Natural killer cell (primary cell): ENCODE measurements at places on chromosomes 13 and 19. TPM values are rescaled to one million over a fixed set of nuclear protein-coding genes. Genes with fewer than 3 reads are reported as not detected.

GRCh38 chr13:80437231-80437630 is 96.3 kb upstream of the SPRY2 start:
- H3K4me1 ChIP-seq = no peaks in the 10 kb centered on the region
- no peak overlapping the region for H3K4me3 ChIP-seq
- H3K36me3 ChIP-seq = no peaks in the 10 kb centered on the region
- H3K27me3 ChIP-seq = no peaks in the 10 kb centered on the region

DNA sequence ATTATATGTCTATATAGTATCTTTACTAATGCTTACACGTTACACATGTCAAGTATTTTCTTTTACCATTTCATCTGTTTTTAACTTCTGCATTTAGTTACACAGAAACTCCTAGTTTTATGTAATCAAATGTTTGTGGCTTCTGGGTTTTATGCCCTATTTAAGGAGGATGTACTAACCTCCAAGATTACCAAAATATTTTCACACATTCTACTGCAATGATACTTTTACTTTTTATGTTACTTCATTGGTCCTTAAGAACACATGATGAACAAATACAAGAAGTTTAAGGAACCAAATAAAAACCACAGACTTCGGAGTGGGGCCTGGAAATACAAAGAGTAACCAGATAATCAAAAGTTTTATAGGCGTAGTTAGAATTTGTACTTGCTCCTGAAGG is 37.2 kb downstream of the ZC3H13 start:
- H3K36me3 ChIP-seq = peaks cover 70% of the 10 kb centered on the region
- no peaks in the 10 kb centered on the region for H3K27me3 ChIP-seq
- DNase-seq = no peak
- no peak overlapping the region for H3K4me3 ChIP-seq

GRCh38 chr13:88736026-88736425 is 1064.9 kb downstream of the SLITRK5 start:
- DNase-seq = no peak
- no peak overlapping the region for H3K27ac ChIP-seq
- no peaks in the 10 kb centered on the region for H3K4me1 ChIP-seq
- no peaks in the 10 kb centered on the region for H3K27me3 ChIP-seq
- H3K36me3 ChIP-seq = no peaks in the 10 kb centered on the region

DNA sequence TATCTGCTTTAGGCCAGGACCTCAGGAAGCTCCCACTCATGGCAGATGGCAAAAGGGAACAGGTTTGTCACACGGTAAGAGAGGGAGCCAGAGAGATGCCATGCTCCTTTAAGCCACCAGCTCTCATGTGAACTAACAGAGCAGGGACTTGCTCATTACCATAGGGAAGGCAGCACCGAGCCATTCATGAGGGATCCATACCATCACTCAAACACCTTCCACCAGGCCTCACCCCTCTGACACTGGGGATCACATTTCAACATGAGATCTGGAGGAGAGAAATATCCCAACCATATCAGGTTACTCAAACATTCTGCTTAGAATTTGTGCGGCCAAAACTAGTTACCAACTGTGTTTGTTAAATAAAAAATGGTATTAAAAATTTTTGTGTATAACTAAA is 427.0 kb downstream of the UQCRFS1 start:
- no peak overlapping the region for H3K4me3 ChIP-seq
- no peak overlapping the region for H3K27ac ChIP-seq
- no peaks in the 10 kb centered on the region for H3K36me3 ChIP-seq
- H3K27me3 ChIP-seq = no peaks in the 10 kb centered on the region
- H3K4me1 ChIP-seq = no peaks in the 10 kb centered on the region
- DNase-seq = no peak

The DCLK1 gene
- not detected for total RNA-seq

GRCh38 chr13:32107474-32107873 is 75.9 kb downstream of the FRY start:
- H3K36me3 ChIP-seq = no peaks in the 10 kb centered on the region
- no peak overlapping the region for H3K4me3 ChIP-seq
- peaks cover 3% of the 10 kb centered on the region for H3K4me1 ChIP-seq
- no peak for DNase-seq

The ICAM5 gene
- total RNA-seq = 1.6 TPM

DNA sequence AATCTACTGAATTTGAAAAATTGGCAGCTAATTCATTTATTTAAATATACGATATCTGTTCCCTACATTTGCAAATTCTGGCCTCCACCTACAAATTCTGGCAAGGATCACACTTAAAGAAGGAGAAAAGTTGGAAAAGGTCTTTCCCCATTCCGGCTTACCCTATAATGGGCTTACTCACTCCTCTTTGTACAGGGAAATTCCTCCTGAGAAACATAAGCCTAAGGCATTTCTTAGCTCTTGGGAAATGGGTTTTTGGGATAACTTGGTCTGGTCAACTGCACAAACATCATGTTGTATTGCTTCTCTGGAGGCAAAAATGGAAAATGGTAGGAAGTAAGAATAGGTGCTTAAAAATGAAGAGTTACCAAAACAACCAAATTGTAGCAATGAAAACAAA is 25.5 kb downstream of the KCTD12 start:
- no peaks in the 10 kb centered on the region for H3K36me3 ChIP-seq
- H3K27me3 ChIP-seq = peaks cover 4% of the 10 kb centered on the region
- DNase-seq = no peak
- no peak overlapping the region for H3K4me3 ChIP-seq
- no peak overlapping the region for H3K27ac ChIP-seq

The ZGLP1 gene
- total RNA-seq = 2.2 TPM

The NKPD1 gene
- 0.66 TPM for total RNA-seq

- no peaks in the 10 kb centered on the region for H3K4me1 ChIP-seq
- DNase-seq = no peak
- no peak overlapping the region for H3K27ac ChIP-seq
- no peak overlapping the region for H3K4me3 ChIP-seq
Observed at GRCh38 chr13:104648291-104648690, 1582.1 kb upstream of the SLC10A2 start.

- H3K27me3 ChIP-seq = no peaks in the 10 kb centered on the region
- no peaks in the 10 kb centered on the region for H3K36me3 ChIP-seq
- no peaks in the 10 kb centered on the region for H3K4me1 ChIP-seq
Observed at GRCh38 chr13:103243495-103243894, 177.3 kb upstream of the SLC10A2 start.

The KLK2 gene
- not detected for total RNA-seq

GRCh38 chr19:7855426-7856108 is 18.6 kb downstream of the PRR36 start:
- peaks cover 8% of the 10 kb centered on the region for H3K27me3 ChIP-seq
- H3K36me3 ChIP-seq = no peaks in the 10 kb centered on the region
- no peak overlapping the region for H3K27ac ChIP-seq
- DNase-seq = no peak

DNA sequence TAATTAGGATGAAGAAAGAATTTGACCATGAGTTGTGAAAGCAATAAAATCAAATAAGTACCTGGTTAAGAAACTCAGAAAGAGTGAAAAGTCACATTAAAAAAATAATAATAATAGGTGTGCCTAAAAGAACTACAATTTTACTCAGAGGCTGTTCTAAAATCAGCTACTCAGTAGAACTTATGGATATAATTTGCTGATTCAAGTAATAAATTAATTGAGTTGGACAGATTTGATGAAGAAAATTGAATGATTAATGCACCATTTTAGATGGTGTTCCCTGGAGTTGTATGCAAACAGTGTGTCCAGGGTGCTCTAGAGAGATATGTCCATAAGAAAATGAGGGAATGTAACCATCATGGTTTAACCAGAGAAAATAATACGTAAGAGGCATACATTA is 2852.5 kb downstream of the PCDH9 start:
- H3K4me3 ChIP-seq = no peak overlapping the region
- no peak for DNase-seq
- H3K4me1 ChIP-seq = no peaks in the 10 kb centered on the region
- H3K27me3 ChIP-seq = no peaks in the 10 kb centered on the region

The PDE4C gene
- not detected for total RNA-seq

The C19orf85 gene
- not detected for total RNA-seq

GRCh38 chr13:46687810-46688209 is 109.2 kb downstream of the ESD start:
- peaks cover 9% of the 10 kb centered on the region for H3K36me3 ChIP-seq
- DNase-seq = no peak
- H3K27me3 ChIP-seq = no peaks in the 10 kb centered on the region
- no peak overlapping the region for H3K4me3 ChIP-seq

The TMEM59L gene
- not detected for total RNA-seq

- no peak for DNase-seq
- no peak overlapping the region for H3K27ac ChIP-seq
- H3K4me3 ChIP-seq = no peak overlapping the region
- H3K36me3 ChIP-seq = peaks cover 4% of the 10 kb centered on the region
- no peaks in the 10 kb centered on the region for H3K4me1 ChIP-seq
Observed at GRCh38 chr19:56611288-56611687, 16.2 kb downstream of the ZNF71 start.

DNA sequence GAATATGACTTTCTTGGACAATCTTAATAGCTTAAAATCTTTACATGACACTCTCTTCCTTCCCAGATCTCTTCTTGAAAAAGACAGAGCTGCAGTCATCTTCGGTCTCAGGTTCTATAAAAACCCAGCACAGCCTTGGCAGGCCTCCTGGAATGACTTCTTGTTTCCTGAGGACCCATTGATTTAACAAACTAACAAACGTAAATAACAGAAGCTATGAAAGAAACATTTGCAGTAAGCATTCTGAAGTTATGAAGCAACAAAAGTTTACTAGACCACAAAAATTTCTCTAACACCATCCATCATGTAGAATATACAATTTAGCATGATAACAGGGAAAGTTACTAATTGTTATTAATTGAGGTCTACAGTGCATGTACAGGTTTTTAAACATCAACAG is 62.8 kb upstream of the STARD13 start:
- no peaks in the 10 kb centered on the region for H3K4me1 ChIP-seq
- H3K27ac ChIP-seq = no peak overlapping the region
- DNase-seq = no peak
- H3K27me3 ChIP-seq = peaks cover 3% of the 10 kb centered on the region
- no peak overlapping the region for H3K4me3 ChIP-seq

- H3K27me3 ChIP-seq = peaks cover 3% of the 10 kb centered on the region
- H3K4me1 ChIP-seq = no peaks in the 10 kb centered on the region
- no peaks in the 10 kb centered on the region for H3K36me3 ChIP-seq
- no peak overlapping the region for H3K4me3 ChIP-seq
- no peak for DNase-seq
Observed at GRCh38 chr13:47004540-47004939, 107.7 kb upstream of the HTR2A start.

The CACNA1A gene
- 0.59 TPM for total RNA-seq

The TMPRSS9 gene
- total RNA-seq = not detected

- no peak overlapping the region for H3K4me3 ChIP-seq
- no peak overlapping the region for H3K27ac ChIP-seq
- no peak for DNase-seq
- no peaks in the 10 kb centered on the region for H3K27me3 ChIP-seq
- no peaks in the 10 kb centered on the region for H3K4me1 ChIP-seq
- no peaks in the 10 kb centered on the region for H3K36me3 ChIP-seq
Observed at GRCh38 chr19:5873617-5874199, 3.4 kb upstream of the FUT5 start.

- no peaks in the 10 kb centered on the region for H3K36me3 ChIP-seq
- H3K4me1 ChIP-seq = peaks cover 18% of the 10 kb centered on the region
- no peak overlapping the region for H3K4me3 ChIP-seq
- H3K27ac ChIP-seq = no peak overlapping the region
- no peaks in the 10 kb centered on the region for H3K27me3 ChIP-seq
- no peak for DNase-seq
Observed at GRCh38 chr19:8046569-8047165, 5.9 kb upstream of the CCL25 start.

DNA sequence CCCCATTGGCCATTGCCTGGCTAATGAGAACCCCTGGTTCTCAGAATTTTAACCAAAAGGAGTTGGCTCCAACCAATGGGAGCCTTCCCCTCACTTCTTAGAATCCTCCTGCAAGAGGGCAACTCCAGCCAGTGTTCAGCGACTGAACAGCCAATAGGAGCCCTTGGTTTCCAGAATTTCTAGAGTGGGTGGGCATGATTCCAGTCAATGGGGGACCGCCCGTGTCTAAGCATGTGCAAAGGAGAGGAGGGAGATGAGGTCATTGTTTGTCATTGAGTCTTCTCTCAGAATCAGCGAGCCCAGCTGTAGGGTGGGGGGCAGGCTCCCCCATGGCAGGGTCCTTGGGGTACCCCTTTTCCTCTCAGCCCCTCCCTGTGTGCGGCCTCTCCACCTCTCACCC is 9.5 kb upstream of the SWSAP1 start:
- H3K27ac ChIP-seq = no peak overlapping the region
- no peaks in the 10 kb centered on the region for H3K27me3 ChIP-seq
- no peaks in the 10 kb centered on the region for H3K4me1 ChIP-seq
- H3K4me3 ChIP-seq = no peak overlapping the region
- peaks cover 2% of the 10 kb centered on the region for H3K36me3 ChIP-seq
- DNase-seq = no peak
